Sciatic nerve (tissue), 2 donors: ENCODE measurements at places on chromosomes 5 and 9. TPM values are rescaled to one million over a fixed set of nuclear protein-coding genes. Genes with fewer than 3 reads are reported as not detected.

CARTPT gene
- total RNA-seq, result not detected

PDE6A gene
- not detected for total RNA-seq

LCN10 gene
- 5.5 TPM for total RNA-seq

MYMK gene
- not detected for total RNA-seq

UGT3A2 gene
- total RNA-seq, result not detected

SHOC1 gene
- not detected for total RNA-seq

DIPK1B gene
- 11.6 TPM for total RNA-seq

GALNT12 gene
- total RNA-seq, result 10.7 TPM

BTNL8 gene
- total RNA-seq, result 0.53 TPM

FOXD1 gene
- 99.3 TPM for total RNA-seq

TRIM41 gene
- total RNA-seq, result 24.6 TPM

ARAP3 gene
- total RNA-seq, result 22.4 TPM

GPR151 gene
- total RNA-seq, result not detected

CFAP157 gene
- total RNA-seq, result 0.80 TPM
